ENCODE measurements at places on chromosomes 2 and 18.
A peak's percentile ranks its signal among the peaks of the same experiment; 100 is the strongest.

GRCh38 chr2:173355866-173356508, 1.3 kb downstream of the CDCA7 start:
- no peak for DNase-seq

DNA sequence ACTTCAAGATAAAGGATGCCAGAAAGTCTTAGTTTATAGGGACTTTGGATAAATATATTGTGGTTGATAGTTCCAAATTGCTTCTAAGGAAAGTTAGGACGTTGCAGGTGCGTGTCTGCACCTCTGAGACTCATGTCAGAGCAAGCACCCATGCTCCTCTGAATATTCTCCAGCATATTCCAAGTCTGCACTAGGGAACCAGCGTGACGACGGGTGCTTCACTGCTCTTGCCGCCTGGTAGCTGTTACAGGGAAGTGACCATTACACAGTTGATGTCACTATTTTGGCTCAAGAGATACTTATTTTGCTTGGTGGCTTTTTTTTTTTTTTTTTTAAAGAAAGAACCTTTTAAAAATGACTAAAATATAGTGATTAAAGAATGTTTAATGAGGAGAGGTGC, 35.6 kb downstream of the GATA6 start:
- no peak for DNase-seq

DNA sequence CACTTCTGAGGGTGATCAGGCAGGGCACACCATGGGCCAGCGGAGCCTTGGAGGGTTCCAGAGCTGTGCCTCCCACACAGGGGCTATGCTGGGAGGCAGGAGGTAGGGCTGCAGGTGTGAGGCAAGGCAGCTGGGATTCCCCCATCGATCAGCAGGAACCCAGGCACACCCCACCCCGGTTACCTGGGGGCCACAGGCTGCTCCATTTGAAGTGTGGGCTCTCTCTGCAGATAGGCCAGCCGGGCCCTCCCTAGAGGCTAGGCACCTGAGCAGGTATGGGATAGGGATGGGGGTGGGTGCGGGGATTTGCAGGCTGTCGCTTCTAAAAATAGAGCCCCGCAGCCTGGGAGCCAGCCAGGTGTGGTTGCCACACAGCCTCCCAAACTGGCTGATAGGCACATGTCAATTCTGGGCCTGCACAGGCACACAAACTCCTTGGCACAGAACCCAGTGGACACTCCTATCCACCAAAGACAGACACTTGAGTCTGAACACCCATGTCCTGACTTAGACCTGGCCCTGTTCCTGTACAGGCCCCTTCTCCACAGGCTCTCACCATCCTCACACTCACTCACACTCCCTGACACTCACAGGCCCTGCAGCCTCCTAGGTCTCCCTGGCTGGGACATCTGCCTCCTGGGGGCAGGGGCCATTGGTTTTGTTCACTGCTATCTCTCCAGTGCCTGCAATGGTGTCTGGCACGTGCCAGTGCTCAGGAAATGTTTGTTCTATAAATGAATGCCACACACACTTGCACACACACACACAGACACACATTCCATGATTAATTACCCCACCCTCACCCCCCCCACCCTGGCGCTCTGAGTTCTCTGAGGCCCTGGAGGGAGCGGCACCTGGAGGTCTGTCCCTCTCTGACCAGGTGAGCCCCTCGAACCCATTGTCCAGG, 73.4 kb downstream of the ZFP36L2 start:
- no peak for DNase-seq

GRCh38 chr2:239882781-239883180, 142.4 kb downstream of the NDUFA10 start:
- DNase-seq = no peak

- no peak for DNase-seq
Measured at GRCh38 chr2:68043032-68043431, 19.8 kb downstream of the C1D start.

DNA sequence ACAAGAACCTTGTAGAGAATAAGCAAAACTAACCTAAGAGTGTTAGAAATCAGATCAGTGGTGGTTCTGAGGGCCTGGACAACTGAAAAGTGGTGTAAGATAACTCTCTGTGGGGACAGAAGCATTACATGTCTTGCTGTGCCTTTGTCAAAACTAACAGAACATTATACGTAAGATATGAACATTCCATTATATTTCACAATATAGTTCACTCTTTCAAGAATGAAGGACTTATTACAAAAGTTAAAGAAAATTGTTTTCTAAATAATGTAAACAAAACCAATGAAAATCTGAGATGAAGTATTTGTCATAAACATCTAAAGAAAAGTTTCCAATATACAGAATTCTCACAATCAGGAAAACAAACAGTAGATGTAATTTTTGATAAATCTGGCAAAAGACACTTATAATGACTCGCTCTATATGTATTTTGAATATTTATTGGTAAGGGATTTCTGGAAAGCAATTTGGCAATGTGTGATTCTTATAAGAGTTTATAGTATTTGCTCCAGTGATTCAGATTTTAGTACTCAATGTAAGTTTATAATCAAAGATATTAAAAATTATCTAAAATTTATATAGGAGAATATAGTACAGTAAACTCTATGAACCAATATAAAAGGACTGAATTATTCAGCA, 258.4 kb downstream of the CD226 start:
- DNase-seq = peak; percentile 46

DNA sequence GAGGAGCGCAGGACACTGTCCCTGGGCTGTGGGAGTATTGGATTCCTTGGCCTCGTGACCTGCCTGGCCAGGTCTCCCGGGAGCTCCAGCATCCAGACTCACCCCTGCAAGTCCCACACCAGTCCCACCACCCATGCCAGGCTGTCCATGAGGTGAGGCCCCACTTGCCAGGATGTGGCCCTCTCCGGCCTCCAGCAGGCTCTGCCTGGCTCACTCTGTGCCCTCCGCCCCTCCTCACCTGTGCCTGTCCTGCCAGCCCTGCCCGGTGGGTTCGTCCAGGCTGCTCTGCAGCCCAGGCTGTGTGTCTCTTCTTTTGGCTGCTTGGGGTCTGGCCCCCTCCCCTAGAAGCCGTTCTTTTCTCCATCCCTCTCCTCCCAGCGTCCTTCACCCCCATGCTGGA, 436.8 kb upstream of the MYT1L start:
- no peak for DNase-seq

DNA sequence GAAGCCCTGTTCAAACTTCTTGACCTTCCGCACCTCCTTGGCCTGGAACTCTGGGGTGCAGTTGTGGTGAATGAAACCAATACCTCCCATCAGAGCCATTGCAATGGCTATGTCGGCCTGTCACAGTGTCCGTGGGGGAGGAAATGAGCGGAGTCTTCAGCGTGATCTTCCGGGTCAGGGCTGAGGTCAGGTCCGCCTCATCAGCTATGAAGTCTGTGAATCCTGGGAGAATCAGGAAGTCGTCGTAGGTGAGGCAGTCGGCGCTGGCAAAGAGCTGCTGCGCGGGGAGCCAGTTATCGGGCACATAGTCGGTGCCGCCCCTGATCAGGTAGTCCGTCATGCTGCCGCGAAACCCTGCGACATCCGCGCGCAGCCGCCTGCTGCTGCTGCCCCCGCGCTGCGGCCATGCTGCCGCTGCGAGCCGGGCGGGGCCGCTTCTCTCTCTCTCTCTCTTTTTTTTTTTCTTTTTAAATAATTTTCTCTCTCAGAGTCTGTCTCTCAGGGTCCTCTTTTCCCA, 154.1 kb upstream of the ZSWIM2 start:
- peak; percentile 9 for DNase-seq

GRCh38 chr2:162073888-162074631, at the start of gene DPP4:
Gene DPP4 (minus strand): TSS chr2:162074215. CDS start chr2:162073981, 234 bp downstream.
- no peak for DNase-seq

DNA sequence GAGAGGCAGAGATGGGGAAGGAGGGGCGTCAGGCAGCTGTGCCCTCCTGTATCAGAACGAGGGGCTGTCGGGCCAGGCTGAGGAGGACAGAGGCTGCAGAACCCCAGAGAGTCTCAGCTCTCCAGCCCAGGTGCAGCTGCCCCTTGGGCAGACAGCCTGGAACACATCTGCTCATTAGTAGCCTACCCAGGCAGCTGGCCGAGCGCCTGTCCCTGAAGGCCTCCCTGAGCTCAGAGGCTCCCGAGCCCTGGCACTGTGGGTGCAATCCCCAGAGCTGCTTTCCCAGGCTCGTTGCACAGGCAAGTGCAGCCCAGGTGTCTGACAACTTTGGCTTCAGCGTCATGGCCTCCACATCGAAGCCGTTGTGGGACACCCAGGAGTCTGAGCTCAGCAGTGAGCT, 13.1 kb upstream of the TMEM185B start:
- DNase-seq = no peak

DNA sequence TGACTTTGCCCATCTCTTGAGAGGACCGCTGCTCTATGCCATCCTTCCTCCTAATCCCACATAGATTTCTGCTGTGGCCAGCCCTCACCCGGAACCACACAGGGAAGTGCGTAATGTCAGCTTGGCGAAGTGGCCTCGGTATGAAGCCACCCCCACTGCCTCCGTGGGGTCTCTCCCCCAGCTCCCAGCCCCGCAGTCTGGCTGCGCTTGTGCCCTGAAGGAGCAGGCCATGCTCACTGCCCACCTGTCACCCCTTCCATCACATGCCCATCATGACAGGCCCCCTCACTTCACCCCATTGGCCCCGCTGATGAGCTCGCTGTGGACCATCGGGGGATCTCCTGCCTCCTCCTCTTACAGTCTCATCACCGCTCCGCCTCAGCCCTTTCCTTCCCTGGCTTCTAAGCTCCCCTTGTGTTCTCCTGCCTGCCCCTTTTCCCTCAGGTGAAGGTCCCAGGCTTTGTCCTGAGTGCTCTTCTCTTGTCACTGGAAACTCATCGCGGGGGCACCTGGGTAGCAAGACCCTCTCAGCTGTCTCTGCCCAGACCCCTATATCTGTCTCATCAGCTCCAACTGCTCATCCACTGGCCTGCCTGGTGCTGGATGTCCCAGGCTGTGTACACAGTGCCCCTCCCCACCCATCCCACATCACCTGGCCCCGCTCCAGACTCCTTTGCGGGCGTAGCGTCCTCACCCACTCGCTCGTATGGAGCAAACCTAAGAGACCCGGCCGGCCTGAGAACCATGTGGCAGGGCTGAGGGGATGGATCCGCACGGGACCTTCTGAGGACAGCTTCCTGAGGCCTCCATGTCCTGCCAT, 81.7 kb downstream of the GLI2 start:
- DNase-seq = no peak

DNA sequence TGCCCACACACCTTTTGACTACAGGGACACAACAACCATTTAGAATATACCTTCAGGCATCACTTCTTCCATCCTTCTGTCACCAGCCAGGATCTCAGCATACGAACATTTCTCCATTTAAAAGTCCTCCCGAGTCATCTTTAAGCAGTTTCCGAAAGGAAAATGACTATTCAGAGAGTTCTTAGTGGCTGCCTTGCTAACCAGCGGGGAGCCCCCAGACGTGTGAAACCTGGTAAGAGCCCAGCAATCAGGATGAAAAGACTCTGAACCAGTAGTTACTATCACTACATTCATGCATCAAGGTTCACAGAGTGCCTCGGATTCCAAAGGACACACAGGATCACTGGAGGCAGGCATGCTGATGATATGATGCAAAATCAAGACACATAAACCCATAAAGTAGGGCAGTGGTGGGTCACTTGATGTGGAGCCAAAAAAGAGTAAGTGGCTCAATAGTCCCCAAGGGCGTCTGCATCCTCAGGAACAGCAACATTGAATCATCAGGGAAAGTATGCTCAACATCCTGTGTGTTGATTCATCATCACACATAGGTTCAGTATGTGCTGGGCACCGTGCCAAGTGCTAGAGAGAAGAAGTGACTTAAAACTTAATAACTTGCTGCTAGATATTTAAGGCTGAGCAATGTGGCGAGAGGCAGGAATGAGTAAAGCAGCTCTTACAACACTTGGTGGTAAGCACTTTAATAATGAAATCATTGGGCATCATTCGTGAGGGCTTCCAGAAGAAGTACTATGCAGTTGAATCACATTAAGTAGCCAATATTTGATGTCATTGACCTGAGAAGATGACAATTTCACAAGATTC, 4.4 kb downstream of the CCL20 start:
- DNase-seq = peak; percentile 100

GRCh38 chr2:145845923-145846322, 1326.0 kb upstream of the ZEB2 start:
- DNase-seq = no peak

All from fibroblast of upper back skin (primary cell).